ENCODE measurements at places on chromosomes 6 and 20. TPM values are rescaled to one million over a fixed set of nuclear protein-coding genes. Genes with fewer than 3 reads are reported as not detected.

The CNKSR3 gene
- polyA plus RNA-seq: 57.9 TPM

The RRBP1 gene
- 137 TPM for polyA plus RNA-seq

The PARD6B gene
- polyA plus RNA-seq: 23.7 TPM

The TMEM151B gene
- 1.0 TPM for polyA plus RNA-seq

The CALHM4 gene
- polyA plus RNA-seq: 0.85 TPM

The FRMD1 gene
- polyA plus RNA-seq: 0.46 TPM
